ENCODE measurements at places on chromosomes 5 and 9.

- no peak for DNase-seq
These were observed 244.1 kb downstream of the ADGRV1 start for GRCh38 chr5:90802474-90803317.

DNA sequence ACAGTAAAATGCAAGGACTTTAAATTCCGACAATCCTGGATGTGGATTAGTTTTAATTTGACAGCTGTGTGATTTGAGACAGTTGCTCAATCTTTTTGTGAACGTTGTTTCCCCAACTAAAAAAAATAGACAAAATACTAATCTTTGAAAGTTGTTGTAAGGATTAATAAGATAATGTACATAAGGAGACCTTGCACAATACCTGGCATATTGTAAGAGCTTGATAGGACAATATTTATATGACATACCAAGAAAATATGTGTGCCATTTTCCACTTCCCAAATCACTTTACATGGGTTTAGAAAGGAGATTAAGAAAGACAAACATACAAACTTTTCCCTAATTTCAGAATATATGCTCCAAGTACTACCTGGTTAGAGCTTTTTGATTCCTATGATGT, 25.3 kb downstream of the ARRDC3 start:
- no peak for DNase-seq

GRCh38 chr9:108213511-108213910, 642.3 kb downstream of the ACTL7B start:
- DNase-seq = no peak

DNA sequence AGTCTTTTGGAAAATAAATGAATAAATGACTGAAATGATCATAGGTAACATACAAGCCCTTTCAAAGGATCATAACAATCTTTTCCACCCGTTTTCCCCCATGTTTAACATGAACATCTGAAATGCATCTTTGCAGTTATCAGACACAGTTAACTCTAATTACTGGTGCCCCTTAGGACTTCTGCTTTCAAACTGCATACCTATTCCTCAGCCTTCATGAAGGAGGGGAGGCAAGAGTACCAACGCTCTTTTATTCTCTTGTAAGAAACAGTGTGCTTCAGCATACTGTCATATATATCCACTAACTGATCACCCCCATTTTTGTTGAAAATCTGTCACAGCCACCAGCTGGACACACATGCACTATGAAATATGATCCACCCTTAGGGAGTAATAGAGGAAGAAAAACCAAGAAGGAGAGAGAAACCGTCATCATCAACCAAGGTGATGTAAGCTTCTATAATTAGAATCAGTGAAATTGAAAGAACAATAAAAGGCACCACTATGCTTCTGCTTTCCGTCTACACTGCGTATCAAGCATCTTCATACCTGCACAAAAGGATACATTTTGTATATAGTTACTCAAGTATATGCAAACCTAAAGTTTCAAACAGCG, 98.7 kb downstream of the RAPGEF6 start:
- no peak for DNase-seq

DNA sequence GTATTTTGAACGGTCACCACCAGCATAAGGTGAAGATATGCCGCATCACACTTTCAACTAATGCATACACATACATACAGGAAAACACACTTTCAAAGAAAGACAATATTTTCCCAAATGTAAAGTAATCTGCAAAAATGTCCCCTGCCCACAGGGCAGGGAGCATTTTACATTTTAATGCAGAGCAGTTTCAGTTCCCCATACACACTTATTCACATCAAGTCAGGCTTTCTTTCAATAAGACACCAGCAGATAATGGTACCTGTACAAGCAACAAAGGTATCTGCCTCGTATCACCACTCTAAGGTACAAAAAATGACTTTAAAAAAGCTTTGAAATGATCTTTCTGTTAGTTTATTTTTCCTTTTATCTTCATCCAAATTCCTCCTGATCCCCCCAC, 247.1 kb upstream of the CCNG1 start:
- no peak for DNase-seq

DNA sequence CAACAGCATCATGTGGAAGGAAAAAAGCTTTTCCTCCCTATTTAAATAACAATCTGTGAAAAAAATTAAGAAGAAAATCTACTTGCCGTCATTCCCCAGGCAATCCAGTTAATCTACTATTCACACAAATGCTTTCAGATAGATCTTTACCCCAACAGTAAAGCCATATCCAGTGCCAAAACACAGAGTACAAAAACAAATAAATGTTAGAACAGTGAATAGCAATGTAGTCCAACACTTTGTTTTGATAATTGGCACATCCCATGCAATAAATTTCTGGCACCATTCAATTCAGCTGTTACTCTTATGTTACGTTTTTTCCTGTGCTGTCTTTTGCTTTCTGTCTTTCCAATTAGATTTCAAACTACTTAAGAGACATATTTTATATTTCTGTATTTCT, 2245.5 kb upstream of the WWC1 start:
- DNase-seq = no peak

- no peak for DNase-seq
These were observed 133.0 kb upstream of the IQGAP2 start for GRCh38 chr5:76269932-76270610.

DNA sequence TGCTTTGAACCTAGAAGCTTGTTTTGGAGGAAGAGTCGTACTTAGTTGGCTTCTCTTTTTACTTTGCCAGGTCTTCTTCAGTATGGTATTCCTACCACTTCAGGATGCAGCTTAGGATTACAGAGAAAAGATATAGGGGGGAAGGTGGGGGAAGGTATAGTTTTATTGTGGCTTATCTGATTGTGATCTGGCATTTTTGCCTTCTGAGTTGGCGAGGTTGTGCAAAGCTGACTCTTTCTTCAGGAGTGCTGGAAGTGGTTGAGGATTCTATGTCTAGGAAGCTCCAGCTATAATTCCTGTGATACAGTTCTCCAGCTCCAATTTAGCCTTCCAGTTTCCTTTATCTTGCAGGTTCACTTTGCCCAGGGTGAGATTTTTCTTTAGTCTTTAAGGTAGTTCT, 7.0 kb downstream of the CDC42SE2 start:
- no peak for DNase-seq

DNA sequence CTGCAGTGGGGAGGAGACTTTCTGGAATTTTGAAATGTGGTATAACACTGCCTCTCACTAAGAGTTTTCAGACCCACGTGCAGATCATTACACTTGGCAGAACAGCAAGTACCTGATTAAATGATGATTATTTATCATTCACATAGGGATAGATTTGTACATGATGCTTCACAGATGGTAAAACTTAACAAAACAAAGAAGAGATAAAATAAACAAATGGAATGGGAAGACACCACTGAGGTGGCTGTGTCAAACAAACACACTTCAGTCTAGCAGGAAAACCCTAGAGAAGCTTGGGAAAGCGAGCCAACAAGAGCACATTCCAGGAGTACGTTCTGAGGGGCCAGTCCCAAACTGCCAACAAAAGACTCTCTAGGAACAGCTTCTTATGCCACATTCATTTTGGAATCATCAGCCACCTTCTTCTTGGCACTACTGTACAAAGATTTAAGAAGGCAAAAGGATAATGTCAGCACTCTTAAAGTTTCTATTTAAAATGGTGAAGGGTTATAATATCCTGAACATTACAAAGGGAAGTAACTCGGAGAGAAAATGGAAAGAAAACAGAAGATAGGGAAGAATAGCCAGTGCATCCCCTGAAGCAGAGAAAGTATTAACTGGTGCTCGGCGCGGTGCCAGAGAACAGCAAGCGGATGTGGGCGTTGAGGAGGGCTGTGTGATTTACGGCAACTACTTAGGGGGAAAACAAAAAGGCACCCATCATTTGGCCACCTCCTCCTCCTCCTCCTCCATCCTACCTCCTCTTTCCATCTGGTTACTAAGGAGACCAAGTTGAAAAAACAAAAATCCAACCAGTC, 1.6 kb downstream of the MED27 start:
- peak; percentile 13 for DNase-seq

DNA sequence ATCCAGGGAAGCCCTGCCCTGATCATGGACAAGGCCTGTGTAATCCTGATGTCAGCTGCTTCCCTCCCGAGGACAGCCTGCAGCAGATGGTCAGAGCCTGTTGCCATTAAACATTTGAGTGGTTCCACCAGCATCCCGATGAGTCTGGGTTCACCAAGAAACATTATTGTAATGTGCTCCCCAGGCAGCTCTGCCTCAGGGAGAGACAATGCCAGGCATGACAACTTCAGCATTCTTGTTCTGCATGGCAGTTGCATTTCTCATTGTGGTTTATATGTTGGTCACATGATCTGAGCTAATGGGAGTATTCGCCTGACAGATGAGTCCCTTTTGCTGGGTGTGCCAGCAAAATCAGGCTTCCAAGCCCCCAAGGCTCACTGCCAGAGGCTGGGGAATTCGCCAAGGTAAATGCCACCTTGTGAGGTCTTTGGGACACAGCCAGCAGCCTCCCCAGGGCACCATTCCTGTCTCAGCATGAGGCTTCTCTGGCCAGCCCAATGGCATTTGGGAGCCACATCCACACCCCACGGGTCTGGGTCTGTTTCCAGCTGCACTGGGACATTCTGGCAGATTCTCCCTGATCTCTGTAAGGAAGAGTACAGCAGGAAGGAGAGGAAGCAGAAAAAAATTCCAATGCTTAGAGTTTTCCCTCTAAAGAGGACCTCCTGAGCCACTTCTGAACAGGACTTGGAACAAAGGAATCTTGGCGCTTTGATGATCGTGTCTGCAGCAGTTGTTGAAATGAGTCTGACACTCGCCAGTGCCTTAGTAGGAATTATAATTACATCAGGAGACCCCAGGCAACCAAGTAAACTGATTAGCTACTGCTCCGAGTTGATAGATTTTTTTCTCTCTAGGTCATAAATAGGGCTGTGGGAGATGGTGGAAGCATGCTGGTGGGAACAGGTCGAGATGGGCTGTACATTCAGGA, 18.7 kb downstream of the KCNIP1 start:
- no peak for DNase-seq

DNA sequence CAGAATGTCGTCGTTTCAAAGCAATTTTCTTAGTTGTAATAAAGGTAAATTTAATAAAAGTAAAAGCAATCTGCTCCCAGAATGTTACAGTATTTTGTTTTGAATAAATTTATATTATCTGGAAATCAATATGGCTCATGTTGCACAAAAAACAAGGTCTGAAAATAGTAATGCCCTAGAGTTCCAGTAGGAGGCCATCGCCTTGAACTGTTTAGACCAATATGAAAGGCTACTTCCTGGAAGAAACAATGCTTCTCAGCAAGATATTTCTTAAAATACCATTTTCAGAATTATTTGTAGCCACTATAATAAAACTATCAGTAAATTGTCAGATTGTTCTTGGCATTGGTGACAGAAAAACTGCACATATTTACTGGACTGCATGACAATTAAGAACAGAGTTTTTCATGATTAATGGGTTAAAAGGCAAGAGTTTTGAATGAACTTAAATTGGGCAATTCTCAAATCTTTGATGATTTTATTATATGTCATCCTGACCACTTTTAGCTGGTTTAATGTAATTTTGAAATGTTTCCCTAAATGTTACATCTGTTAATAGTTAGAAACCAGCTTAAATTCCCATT, 153.2 kb downstream of the COMMD10 start:
- no peak for DNase-seq

- no peak for DNase-seq
These were observed 64.9 kb downstream of the MARCHF3 start for GRCh38 chr5:126965487-126965886.

DNA sequence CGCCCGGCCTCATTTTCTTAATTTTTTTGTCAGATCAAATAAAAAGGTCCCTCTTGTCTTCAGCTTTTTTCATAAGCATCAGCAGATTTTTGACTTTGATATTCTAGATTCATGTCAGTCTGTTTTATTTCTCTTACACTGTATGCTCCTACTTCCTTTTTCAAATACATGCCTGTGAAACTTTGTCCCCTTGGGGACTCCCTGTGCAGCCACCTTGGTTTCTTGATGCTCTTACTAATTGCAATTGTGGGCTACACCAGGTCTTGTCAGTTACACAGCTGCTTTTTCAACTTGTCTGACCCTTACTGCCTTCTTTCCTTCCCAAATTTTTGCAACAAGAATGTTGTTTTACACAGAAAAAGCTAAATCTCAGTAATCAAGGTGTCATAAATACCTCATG, 238.2 kb upstream of the KCNN2 start:
- no peak for DNase-seq

DNA sequence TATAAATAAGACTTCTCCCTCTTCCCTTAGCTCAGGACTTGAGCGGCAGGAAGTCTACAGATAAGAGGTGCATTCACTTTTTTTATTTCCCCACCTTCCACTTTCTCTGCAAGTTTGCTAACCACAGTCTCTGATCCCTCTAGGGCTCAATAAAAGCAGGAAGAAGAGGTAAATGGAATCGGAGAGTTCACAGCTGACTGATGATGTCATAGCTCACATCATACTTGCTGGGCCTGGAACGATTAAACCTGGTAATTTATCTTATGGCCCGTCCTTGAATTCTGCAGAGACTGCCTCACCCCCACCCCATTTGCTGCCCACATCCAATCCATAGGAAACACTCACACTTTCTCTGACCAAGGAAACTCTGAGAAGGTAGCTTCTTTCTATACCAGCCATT, 62.9 kb downstream of the DRD1 start:
- DNase-seq = no peak

DNA sequence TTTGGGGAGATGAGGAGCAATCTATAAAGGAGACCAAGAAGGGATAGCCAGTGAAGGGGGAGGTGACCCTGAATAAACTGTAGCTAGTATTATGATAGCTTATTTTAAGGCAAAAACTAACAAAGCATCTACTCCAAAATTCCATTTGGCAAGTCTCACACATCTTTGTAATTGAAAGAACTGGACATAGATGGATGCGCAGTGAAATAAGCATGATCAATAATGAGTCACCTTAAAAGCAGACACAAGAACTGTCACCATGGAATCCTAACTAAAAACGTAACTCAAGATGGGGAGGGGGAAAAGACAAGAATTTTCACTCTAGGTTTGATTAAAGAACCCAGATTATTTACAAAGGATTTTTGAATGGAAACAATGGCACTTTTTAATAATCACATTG, 164.5 kb downstream of the MED27 start:
- no peak for DNase-seq

DNA sequence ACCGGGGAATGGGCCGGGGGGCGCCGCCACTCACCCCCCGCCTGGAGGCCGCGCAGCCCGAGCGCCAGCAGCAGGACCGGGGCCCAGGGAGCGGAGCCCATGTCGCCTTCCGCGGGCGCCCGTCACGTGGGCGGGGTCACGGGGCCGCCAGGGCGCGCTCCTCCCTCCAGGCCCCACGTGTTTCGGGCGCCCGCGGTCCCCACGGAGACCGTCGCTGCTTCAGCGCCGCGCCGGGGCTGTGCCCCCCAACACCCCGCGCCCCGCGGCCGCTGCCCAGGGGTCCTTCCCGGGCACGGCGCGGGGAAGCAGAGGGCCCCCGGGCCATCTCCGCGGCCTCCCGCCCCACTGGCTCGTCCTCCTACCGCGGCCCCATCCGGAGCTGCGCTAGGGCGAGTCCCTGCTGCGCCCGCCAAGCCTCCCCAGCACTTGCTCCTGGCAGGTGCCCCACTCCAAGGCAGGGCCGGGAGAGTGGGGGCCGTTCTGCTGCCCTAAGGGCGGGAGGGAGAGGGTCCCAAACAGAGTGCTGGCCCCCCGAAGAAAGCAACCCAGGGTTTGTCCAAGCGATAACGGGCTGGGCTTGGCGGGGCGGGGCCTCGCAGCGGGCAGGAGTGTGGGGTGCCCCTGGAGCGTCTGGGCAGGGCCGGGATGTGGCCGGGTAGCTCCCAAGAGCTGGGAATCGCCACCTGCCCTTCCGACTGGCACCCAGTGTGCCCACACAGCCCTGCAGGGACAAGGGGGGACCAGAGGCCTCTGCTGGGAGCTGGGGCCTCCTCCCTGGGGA, at the start of gene DPP7:
TSS of gene DPP7 (minus strand) at position 121 of the 781 bp plus-strand sequence. CDS start at position 101, 20 bp downstream.
- peak; percentile 77 for DNase-seq

GRCh38 chr5:132138260-132138659, 64.7 kb downstream of the CSF2 start:
- DNase-seq = no peak
